ENCODE measurements at places on chromosomes 7 and 10.
A peak's percentile ranks its signal among the peaks of the same experiment; 100 is the strongest.

DNA sequence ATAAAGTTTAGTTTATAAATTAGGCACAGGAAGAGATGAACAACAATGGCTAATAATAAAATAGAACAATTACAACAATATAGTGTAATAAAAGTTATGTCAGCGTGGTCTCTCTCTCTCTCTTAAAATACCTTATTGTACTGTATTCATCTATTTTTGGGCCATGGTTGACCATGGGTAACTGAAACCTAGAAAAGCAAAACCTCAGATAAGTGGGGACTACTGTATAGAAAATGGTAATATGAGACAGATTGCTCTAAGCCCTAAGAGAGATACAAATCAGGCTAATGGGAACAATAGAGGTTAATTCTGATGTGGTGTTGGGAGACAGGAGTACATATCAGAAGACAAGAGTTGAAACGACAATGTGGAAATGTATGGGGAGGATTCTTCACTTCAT, 86.2 kb downstream of the ZNF365 start:
- DNase-seq: no peak

GRCh38 chr7:42403831-42404230, 166.8 kb upstream of the GLI3 start:
- no peak for DNase-seq

GRCh38 chr7:55325371-55325792, 39.8 kb upstream of the LANCL2 start:
- peak; percentile 74 for DNase-seq

DNA sequence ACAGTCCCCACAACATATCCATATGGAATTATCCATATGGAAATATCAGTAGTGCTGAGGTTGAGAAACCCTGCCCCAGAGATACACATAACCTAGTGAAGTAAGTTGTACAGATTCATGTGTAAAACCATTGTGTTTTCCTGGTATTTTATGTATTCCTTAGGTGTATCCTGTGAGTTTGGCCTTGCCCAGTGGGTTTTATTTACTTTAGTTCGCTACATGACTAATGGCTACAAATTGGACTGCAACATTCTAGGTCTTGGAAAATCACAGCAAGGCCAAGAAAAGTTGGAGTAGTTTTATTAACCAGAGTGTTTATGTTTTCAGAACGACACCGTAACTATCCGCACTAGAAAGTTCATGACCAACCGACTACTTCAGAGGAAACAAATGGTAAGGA, 1.4 kb downstream of the RPS24 start:
- DNase-seq: no peak

DNA sequence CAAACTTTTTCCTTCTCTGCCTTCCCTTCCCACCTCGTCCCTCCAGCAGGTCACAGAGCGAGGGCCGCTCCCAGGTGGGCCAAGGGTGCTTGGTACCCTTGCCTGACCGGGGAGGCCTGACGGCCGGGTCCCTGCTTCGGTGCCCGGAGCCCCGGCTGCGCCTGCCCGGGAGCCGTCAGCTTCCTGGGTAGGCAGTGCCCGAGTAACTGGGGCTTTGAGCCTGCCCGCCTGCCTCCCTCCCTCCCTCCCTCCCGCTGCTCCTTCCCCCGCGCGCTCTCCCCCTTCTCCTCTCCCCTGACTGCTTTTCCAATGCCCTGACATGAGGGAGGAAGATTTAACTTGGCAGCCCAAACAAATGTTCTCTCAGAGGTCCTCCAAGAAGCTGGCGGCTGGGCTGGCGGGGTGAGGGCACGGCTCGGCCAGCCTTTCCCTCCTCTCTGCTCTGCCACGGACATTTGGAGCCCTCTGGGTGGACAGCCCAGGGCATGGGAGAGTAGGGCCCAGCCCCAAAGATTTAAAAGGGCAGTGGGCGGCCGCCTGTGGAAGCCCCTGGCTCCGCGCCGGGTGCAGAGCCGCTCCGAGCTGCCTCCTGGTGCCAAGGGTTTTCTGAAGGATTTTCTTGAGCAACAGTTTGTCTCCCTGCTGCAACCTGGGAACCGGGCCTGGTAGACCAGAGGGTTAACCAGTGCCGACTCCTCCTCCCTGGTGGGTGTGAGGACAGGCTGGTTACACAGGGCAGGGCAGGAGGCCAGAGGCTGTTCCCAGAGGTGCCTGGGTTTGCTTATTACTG, 2.0 kb downstream of the ZMIZ1 start:
- DNase-seq: peak; percentile 94

- no peak for DNase-seq
These were observed 80.8 kb upstream of the COL1A2 start for GRCh38 chr7:94313926-94314325.

DNA sequence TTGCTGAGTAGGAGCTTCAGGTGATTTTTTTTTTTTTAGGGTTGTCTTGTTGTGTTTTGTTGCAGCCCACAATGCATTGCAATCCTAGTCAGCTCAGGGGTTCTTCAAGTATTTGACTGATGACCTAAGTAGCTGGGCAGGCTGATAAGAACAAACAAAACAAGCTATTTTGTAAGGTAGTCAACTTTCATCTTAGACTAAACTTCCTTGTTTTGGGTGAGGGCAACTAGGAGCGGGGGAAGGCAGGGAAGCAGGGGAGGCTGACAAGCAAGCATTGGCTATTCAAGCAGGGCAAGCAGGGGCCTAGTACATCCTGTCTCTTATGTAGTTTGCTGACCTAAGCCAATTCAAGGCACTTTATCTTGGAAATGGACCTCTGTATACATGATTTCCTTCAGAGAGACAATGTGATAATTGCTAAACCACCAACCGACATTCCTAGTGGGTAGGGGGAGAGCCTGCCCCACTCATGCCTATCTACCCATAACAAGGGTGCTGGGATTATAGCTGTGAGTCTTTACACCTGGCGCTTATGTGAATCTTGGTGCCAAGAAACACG, 163.3 kb upstream of the PRKCQ start:
- DNase-seq: no peak

DNA sequence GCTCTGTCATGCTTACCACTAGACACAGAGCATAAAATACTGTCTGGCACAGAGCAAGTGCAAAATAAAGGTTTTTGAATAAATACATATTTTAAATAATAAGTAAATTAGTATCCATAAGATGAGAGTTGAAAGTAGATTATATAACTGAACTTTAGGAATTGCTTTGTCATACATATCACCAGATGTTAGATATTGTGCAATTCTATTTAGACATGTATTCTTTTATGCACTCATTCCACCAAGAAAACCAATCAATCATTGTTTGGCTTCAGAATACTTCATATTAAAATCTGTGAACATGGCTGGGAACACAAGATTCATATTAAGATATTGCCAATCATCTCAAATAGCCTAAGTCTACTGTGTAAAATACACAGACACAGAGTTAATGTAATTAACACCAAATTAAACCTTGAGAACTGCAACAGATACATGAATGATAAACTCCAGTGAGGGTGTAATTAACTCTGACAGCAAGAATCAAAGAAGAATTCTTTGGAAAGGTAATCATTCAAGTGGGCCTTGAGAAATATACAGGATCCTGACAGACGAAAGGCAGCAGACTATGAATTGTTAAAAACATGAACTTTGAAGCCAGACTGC, 201.0 kb upstream of the PTN start:
- no peak for DNase-seq

GRCh38 chr7:105647591-105647990, 66.3 kb upstream of the EFCAB10 start:
- DNase-seq: no peak

- DNase-seq: no peak
These were observed 30.2 kb upstream of the ARHGAP12 start for GRCh38 chr10:31958856-31959255.

DNA sequence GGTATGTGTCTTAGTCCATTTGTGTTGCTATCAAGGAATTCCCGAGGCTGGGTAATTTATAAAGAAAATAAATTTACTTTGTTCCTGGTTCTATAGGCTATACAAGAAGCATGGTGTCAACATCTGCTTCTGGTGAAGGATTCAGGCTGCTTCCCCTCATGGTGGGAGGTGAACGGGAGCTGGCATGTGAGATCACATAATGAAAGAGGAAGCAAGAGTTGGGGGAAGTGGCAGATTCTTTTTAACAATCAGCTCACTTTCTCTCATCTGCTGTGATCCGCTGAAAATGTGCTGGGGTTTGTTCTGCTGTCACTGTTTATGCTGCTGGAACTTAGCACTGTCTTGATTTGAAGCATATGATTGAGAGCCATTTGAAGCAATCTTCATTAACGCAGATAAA, 730.0 kb upstream of the SORCS1 start:
- no peak for DNase-seq

DNA sequence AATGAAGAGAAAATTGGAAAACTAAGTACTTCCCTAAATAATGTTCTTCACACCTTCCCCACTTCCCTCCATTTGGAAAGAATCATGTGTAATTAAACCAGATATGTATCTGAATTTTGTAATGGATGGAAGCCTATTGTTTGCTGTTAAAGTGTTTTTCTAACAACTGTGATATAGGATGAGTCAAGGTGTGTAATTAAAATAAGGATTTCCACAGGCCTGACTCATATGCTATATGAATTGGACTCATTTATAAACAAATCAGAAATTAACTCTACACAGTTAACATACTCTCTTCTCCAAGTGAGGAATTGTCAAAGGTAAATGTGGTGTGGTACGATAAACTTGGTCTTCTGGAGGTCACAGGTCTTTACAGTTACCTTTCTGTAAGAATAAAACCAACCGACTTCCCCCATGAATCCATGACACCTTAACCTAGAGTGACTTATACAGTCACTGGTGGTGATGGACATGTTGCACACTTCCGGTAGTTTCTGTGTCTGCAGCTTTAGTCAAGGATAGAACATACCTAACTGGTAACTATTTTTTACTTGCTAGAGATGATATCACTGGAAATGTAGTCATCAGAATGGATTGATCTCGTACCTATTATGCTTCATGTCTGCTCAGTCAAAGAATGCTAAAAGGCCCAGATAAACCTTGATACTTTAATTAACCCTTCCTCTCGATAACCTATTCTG, 12.8 kb downstream of the PNLIPRP3 start:
- no peak for DNase-seq

- DNase-seq: no peak
These were observed 10.2 kb downstream of the LMOD2 start for GRCh38 chr7:123665896-123666295.

GRCh38 chr7:95586951-95587301, 9.4 kb downstream of the PDK4 start:
- DNase-seq: no peak

DNA sequence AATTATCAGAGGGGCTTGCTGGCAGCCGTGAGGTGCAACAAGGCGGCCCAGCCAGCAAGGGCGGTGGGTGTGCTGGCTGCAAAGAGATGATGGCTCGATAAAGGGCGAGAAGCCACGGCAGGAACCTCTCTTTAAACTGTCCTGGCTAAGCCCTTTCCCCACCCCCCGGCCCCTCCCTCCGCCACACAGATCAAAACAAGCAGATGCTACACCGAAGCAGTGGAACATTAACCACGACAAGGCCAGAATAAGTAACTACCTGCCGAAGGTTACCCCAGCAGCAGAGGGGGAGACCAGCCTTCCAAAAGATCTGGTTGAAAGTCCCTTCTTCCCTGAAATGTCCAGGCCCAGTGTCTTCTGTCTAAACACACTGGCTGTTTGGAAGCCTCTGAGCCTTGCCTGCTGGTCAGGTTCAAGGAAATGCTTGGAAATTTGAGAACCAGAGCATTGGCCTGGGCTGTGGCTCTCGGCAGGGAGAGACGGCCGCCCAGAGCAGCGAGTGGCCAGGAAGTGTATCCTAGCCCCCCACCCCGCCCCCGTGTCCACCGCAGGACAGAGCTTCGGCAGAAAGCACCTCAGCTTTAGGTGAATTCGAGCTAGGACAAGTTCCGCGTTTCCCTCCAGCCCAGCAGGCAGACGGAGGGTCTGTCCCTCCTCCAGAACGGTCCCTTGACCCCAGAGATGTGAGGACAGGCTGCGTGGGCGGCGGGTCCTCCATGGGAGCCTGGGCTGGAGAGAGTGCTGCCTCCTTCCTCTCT, 2.1 kb downstream of the FAM20C start:
- DNase-seq: no peak

- DNase-seq: no peak
These were observed 32.9 kb downstream of the ZNF775 start for GRCh38 chr7:150412016-150412415.

DNA sequence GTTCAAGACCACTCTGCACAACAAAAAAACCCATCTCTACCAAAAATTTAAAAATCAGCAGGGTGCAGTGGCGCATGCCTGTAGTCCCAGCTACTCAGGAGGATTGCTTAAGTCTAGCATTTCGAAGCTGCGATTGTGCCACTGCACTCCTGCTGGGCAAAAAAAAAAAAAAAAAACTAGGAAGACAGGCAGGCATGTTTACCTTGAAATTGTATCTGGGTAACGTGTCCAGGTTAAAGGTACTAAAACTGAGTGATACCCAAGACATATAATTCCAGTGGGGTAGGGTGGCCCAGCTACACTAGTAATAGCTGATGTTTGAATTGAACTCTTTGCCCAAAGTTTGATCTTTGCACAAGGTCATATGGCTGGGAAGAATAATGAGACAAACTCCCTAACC, 16.2 kb downstream of the GHITM start:
- no peak for DNase-seq

DNA sequence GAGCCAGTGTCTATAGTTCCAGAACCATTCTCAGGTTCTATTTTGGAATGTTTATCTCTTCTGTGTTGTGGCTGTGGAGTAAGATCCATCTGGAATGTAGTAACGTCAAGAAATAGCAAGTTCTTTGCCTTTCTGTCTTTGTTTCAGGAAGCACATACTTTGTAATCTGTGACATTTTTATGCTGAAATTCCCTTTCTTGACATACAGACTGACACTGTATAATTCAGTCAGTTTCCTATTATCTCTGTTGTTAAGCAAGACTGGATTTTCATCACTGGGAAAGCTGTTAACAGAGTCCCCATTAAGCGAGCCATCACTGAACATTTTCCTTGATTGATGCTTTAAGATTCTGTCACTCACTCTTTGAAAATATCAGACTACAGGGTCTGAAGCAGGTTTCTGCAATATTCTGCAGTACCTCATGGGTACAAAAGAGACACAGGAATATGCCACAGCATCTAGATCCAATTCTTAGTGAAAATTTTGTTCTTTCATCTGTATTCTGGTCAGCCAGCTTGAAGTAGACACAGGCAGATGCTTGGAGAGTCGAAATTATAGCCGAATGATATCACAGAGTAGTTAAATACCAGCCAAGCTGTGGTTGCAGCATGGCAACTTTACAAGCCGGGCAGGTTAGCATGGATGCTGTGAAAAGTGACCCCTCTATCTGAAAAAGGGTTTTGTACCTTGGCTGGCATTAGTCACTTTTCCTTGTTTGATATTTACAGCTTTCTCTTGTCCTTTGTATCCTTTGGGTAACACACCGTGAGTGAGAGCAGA, 62.6 kb downstream of the CACNB2 start:
- no peak for DNase-seq

- DNase-seq: no peak
These were observed 41.8 kb downstream of the CAV1 start for GRCh38 chr7:116566666-116567065.

GRCh38 chr10:24502006-24502405, 221.7 kb downstream of the ARHGAP21 start:
- DNase-seq: no peak
